ENCODE measurements at places on chromosomes 6 and 20. TPM values are rescaled to one million over a fixed set of nuclear protein-coding genes. Genes with fewer than 3 reads are reported as not detected.
A peak's percentile ranks its signal among the peaks of the same experiment; 100 is the strongest.

RWDD2A gene
- 2.4 TPM for total RNA-seq

TENT5A gene
- total RNA-seq: 14.7 TPM

DNA sequence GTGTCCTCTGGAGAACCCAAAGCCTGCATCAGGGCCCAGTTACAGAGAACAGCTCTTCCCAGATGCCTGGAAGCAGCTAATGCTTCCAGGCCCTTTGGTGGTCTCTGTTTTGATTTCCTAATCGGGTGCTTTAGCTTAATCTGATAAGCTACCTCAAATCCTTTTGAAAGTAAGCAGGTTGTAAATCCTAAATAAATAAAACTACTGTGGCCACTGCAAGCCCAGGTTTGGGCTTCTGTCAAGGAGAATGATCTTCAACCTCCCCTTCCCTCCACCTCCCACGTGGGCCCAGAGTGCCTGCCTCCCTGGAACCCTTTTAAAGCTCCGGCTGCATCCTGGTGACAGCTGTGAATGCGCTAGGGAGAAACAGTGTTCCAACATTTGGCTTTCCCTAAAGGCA is 25.2 kb upstream of the FYN start:
- no peaks in the 10 kb centered on the region for H3K36me3 ChIP-seq
- no peak overlapping the region for H3K27ac ChIP-seq
- H3K4me3 ChIP-seq: no peak overlapping the region
- no peaks in the 10 kb centered on the region for H3K27me3 ChIP-seq
- no peak for DNase-seq
- H3K4me1 ChIP-seq: no peaks in the 10 kb centered on the region

DNA sequence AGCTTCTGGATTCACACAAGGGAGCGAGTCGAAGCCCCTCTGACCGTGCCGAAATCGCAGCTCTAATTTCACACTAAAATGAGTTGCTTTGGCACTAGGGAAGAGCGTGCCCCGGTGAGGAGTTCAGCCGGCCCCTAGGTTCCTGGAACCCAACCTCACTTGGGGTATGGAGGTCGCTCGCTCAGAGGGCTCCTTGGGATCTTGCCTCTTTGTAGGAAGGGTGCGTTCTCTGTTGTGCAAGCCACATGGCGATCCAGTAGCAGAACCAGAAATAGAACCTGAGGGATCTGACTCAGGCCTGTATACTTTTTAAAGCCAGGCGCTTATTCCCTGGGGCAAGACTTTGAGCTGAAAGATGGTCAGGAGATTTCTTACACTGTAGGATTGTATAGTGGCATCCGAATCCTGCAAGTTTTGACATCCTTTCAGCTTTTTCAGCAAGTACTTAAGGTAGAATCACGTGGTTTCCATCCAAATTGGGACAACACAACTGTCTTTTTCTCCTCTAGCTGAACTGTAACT is 861 bp upstream of the RALGAPA2 start:
- peaks cover 28% of the 10 kb centered on the region for H3K4me1 ChIP-seq
- no peaks in the 10 kb centered on the region for H3K27me3 ChIP-seq
- DNase-seq: peak; percentile 89
- H3K27ac ChIP-seq: peak overlapping the region; percentile 98
- H3K4me3 ChIP-seq: peak overlapping the region; percentile 80

All from spleen (tissue), 13 donors.